ENCODE measurements at places on chromosomes 4 and X.
A peak's percentile ranks its signal among the peaks of the same experiment; 100 is the strongest.

DNA sequence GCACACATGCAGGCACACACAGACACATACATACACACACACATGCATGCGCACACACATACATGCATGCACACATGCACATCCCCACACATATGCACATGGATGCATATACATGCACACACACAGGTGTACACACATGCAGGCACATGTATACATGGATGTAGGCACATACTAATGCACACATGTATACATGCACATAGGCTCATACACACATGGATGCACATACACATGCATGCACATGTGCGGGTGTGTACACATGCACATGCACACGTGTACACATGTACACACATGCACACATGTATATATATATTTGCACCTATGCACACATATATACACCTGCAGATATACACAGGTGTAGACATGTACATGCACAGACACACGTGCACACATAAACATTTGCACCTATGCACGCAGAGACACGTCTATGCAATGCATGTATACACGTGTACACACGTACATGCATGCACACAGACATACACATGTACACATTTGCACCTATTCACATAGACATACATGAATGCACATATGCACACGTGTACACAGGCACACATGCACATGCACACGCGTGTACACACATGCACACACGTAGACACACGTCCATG lies 4.0 kb downstream of the PLCXD1 start:
- DNase-seq = no peak

- peak; percentile 96 for DNase-seq
Measured at GRCh38 chrX:30313322-30313721, 4.1 kb upstream of the NR0B1 start.

DNA sequence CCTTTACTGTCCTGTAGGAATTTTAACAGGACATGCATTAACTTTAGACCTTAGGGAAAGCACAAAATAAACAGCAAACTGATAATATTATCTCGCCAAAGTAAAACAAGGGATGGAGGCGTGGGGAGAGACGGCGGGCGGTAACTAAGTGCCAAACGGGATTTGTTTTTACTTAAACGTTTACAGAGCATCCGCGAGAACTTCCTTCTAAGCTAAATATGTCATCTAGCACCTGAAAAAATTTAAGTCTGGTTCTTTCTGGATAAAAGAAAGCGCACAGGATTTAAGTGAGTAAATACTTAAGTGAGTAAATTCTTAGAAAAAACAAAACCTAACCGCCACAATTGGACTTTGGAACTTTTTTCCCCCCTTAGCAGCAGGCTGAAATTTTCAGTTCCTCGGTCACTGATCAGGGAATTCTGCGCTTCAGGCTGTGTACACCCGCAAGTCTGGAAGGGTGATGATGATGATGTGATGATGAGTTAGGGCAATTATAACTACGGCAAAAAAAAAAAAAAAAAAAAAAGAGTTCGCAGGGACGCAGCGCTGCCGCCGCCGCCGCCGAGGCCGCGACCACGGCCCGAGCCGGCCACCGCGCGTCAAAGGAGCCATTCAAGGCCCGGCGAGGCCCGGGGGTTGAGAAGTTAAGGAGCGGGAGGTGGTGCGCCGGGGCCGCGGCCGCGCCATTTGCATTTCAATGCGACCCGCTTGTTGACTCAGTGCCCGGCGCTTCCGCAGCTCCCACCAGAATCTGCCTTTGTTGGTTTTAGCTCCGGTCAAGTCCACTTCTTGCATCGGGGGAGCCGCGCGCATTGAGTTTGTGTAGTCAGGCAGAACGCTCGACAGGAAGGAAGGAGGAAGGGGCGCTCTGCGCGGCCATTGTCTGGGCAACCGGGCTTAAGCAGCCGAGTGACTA lies 108.8 kb downstream of the SPRY1 start:
- no peak for DNase-seq

- no peak for DNase-seq
Measured at GRCh38 chr4:183403486-183403885, 41.0 kb upstream of the CDKN2AIP start.

DNA sequence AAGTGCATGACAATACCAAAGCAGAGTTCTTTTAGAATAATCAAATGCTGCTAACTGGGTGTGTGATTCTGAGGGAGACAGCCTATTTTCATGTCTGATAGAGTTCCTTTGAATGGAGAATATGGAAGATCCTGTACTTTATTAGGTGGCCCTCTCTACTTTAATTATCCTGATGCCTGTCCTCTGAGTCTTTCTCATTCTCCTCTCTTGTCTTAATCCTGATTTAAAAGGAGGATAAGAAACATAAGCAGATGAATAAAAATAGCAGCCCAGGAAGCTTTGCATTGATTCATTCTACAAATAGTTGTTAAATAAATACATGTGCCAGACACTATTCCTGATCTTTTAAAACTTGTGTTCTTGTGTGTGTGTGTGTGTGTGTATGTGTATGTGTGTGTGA lies 387.3 kb downstream of the SPRY1 start:
- DNase-seq = no peak

DNA sequence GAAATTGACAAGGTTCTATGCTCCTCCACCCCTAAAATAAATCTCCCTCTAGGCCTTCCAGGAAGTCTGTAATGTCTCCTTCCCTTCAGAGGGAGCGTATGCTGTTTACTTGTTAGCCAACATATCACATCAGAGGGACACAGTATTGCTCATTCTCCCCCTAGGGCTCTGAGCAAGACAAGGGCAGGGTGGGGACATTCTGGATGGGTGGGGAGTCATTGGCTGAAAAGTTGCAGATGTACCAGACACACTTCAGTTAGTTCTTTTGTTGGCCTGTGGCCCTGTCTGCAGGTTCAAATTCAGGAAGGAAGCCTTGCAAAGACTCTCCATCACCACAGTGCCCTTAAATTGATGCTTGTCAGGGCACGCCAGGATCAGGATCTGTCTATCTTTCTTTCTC lies 106.3 kb upstream of the TEX13D start:
- DNase-seq = no peak

DNA sequence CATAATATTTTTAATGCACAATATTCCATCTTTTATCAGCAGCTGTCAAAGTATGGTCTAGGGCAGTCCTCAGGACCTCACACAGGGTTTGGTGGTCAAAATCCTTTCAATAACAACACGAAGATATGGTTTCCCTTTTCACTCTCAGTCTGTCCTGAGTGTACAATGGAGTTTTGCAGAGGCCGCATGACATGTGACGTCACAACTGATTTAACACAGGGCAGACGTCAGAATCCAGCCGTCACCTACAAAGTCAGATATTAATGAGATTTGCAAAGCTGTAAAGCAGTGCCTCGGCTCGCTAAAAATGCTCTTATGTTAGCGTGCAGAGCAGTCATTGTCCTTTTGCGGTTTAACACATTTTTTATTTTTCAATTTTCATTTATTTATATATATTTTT lies 12.5 kb downstream of the ABLIM2 start:
- DNase-seq = no peak

- DNase-seq = no peak
Measured at GRCh38 chrX:6738518-6739470, 203.9 kb upstream of the VCX3A start.

GRCh38 chr4:2390784-2391421 lies 27.5 kb downstream of the ZFYVE28 start:
- peak; percentile 16 for DNase-seq

- no peak for DNase-seq
Measured at GRCh38 chr4:184355111-184355604, 119.2 kb downstream of the IRF2 start.

- DNase-seq = no peak
Measured at GRCh38 chr4:147360301-147360700, 120.6 kb upstream of the EDNRA start.

DNA sequence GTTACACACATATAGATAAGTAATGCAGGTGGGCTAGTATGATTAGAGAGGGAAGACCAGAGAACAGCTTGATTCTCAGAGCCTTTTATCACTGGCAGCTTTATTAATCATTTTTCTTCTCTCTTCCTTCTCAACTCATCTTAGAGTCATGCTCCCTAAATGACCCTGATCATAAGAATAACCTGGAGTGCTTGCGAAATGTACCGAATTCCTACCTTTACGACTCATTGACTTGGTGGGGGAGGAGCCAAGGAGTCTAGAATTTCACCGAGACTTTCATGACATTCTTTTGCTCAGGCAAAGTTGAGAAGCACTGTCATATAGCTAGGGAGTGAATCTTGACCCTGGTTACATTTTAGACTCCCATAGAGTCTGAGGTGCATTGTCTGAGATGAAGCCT lies 298.9 kb upstream of the PUDP start:
- no peak for DNase-seq

DNA sequence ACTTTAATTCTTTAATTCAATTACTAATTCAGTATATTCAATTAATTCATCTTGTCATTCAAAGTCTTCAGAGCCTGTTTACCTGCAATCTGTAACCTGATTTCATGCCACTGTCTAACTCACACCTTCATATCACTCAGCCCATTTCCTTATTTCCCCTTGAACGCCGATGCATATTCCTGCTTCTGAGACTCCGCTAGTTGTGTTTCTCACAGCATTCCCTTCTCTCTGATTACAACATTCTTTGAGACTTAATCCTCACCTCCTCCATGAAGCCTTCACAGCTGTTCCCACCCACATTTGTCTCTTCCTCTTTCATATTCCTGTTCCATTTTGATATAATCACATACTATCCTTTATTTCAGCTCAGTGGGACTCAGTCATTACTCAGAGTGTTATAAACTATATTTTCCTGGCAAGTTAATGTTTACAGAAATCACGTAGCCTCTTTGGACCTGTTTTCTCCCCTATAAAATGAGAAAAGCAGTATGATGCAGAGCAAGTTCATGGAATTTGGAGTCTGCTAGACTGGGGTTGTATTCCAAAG lies 69.0 kb downstream of the MAP9 start:
- no peak for DNase-seq

GRCh38 chrX:16695079-16695676 lies 17.3 kb downstream of the CTPS2 start:
- DNase-seq = peak; percentile 37

GRCh38 chr4:8061573-8061972 lies 97.0 kb downstream of the ABLIM2 start:
- no peak for DNase-seq

GRCh38 chr4:31768756-31769155 lies 1048.6 kb downstream of the PCDH7 start:
- DNase-seq = no peak

DNA sequence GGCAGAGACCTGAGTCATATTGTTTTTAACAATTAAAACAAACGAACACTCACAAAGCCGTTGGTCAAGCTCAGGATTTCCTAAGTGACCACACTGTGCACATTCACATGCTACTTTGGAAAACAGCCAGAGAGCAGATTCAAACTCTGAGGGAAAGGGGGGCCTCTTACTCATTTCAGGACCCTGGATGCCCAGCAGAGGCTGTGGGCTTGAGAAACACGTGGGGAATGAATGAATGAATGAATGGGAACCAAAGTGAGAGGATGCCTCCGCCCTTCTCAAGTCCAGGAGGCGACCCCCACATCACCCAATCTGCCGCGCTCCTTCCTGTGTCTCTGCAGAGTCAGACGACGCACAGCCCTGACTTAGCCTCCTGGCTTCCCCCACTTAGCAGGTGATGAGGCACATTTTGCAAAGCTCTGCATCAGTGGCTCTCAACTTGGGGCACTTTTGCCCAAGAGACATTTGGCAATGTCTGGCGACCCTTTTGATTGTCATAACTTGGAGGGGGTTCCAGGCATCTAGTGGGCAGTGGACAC lies 76.0 kb downstream of the ABLIM2 start:
- no peak for DNase-seq

DNA sequence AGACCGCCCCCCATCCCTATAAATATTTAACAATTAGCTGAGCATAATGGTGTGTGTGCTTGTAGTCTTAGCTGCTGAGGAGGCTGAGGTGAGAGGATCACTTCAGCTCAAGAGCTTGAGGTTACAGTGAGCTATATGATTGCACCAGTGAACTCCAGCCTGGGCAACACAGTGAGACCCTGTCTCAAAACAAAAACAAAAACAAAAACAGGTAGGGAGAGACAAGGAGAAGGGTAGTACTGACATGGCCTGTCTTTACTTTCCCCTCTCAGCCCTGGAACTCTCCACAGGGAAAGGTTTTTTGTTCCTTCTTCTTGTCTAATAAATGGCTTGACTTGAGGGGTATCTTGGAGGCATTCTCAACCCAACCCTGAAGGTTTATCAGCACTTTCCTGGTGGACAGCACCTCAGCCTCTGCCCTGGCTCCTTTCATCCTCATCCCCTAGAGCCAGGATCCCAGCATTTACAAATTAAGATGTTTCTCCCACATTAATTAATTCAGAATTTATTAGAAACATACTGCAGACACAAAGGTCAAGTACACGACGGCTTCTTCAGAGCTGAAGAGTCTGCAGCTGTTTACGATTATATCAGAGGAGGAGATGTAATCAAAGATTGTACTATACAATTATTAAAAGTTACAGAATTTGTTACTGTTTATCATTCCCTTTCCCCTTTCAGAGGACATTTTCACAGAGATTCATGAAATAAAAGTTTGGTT lies 131.8 kb downstream of the AFF1 start:
- DNase-seq = no peak

DNA sequence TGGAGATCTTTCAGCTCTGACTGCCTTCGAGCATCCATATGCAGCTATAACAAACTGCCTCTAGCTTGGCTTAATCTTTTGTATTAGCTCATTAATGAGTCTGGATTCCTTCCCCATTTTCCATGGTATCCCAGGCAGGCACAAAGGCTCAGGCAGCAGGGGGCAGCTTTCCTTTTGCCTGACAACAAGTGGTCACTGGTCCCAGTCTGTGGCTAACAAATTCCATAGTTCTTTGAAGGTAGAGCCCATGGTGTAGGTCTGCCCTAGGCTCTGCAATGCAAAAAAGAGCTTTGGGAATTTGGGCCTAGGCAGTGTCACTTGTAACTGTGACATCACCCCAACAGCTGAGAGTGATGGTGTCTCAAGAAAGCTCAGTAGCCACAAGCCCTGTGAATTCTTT lies 234.4 kb upstream of the GPC4 start:
- DNase-seq = no peak

DNA sequence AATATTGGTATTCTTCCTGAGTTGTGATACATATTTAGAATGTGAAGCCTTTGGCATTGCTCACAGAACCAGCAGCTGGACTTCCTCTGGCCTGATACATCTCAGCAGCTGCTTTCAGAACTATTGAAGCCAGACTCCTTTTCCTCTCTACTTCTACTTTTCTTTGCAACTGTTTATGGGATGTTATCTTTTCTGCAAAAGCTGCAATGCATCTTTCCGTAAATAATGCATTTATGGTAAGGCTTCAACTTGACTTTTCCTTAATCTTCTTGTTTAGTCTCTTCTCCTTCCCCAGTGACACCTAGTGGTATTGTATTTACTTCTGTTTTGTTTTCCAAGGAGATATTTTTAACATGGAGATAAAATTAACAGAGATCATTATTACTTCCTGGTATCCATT lies 1548.7 kb downstream of the PCDH7 start:
- DNase-seq = no peak

All from NCI-H146 (cell line).